LHCN-M2 (cell line): ENCODE measurements at places on chromosomes 6 and 20. TPM values are rescaled to one million over a fixed set of nuclear protein-coding genes. Genes with fewer than 3 reads are reported as not detected.

DNA sequence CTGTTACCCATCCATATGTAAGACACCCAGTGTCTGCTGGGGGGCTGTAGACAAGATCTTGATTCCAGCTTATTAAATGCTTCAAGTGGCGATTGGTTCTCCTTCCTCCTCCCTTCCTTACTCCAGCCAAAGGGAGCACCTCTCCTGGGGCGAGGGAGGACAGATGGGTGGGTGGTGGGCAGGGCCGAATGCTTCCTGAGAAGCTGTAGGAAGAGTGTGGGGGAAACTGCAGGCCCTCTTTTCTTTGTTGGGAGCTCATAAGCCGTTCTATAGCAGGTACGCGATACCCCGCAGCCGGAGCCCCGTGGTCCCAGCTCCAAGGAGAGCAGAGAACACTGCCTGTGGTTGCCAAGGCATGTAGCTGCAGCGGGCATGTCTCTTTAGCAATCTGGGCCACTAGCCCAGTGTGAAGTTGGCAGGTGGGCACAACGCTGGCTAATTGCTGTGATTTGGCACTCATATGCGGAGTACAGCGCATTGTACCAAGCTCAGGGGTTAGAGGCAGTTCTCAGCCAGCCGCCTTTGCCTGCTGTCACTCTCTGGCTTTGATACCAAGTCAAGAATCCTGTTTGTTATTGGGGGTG is 14.7 kb upstream of the KCNG1 start:
- no peak for DNase-seq

DNA sequence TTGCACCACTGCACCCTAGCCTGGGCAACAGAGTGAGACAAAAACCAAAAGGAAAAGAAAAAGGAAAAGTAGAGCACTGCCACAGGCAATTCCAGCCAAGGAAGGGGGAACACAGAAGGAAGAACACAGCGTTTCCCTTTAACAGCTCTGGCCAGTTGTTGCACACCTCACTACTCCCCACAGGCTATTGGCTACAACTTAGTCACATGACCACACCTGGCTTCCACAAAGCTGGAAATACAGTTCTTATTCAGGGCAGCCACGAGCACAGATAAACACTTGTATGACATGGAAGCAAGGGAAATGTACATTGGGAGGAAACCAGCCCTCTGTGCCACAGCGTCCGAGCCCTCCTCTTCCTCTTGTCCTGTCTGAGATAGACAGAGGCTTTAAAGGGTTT is 249.0 kb upstream of the JARID2 start:
- no peak for DNase-seq

- no peak for DNase-seq
These were observed 138.0 kb upstream of the TOP1 start for GRCh38 chr20:40890635-40891034.

Gene HLA-DRB5
- total RNA-seq = 0.11 and 0.13 TPM in 2 replicates

Gene APOM
- total RNA-seq = 3.9 and 4.4 TPM in 2 replicates

Gene KHDRBS2
- not detected in 2 replicates for total RNA-seq

Gene ECHDC1
- total RNA-seq = 91.6 and 97.8 TPM in 2 replicates
